ENCODE measurements at places on chromosomes 4 and X.

DNA sequence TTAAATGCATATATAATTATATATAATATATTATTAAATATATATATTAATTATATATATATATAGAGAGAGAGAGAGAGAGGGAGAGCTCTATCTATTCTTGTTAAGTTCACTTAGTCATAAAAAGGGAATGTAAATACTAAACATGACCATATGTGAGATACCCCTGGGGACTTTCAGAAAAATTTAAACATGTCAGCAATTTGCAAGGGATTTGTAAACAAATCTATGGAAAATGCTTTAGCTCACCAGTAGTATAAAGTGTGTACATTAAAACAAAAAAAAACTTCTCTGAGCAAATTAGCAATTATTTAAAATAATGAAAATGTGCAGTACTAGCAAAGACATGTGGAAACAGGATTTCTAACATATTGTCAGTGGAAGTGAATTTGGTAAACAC is 1755.5 kb downstream of the PCDH19 start:
- DNase-seq = no peak

DNA sequence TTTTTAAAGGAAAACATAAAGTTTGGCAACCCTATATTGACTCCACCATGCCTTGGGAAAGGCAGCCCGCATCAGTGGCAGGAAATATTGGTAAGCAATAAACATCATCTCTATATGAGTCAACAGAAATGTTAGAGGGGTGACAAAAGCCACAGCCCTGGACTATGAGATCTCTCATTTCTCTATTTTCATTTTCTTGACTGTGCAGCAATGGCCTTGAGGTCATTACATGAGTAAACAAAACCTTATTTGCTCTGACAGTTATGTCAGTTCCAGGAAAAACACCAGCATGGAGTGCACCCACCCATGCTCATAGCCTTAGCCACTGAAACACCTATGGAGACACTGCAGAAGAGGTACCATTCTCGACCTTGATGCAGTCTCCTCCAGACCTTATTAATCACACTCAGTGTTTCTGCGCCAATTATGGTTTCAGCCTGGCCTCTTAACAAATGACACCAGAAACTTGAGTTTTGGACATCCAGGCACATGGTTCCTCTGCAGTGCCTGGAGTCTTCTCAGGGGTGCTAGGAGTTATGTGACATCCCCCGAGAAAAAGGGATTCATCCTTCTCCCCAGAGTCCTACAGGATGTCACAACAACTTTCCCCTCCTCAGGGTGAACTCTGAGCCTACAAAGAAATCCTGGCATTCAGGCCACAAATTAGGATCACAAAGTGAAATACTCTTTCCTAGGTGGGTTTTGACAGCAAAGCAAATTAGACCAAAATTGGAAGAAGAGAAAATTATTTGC is 16.0 kb upstream of the HPGD start:
- no peak for DNase-seq

GRCh38 chr4:88418411-88418810 is 38.5 kb upstream of the HERC5 start:
- no peak for DNase-seq

DNA sequence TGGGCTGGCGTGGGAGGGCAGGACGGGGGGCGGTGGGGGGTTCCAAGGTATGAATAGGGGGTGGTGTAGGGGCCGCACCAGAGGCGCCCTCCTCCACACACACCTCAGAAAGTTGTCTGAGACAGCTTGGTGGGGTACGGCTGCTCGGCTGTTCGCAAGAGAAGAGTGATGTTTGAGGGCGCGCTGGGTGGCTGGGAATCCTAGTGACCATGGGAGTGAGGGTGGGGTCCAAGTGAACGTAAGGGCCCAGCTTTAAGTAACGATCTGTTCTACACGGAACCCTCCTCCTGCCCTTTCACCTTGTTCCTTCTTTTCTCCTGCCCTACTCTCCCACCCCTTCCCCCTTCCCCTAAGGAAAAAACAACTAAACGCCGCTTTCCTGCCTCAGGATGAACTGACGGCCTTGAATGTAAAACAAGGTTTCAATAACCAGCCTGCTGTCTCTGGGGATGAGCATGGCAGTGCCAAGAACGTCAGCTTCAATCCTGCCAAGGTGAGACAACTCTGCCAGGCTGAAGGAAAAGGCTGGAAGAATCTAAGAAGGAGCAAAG is 664 bp downstream of the MED12 start:
- DNase-seq = no peak

DNA sequence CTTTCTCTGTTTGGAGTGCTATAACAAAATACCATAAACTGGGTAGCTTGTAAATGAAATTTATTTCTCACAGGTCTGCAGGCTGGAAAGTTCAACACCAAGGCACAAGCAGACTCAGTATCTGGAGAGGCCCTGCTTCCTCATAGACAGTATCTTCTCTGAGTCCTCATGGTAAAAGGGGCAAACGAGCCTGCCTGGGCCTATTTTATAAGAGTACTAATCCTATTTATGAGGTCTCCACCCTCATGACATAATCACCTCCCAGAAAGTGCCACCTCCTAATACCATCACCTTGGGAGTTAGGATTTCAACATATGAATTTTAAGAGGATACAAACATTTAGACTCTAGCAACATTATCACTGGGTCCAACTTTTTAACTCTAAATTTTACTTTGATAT is 200.3 kb downstream of the STPG2 start:
- DNase-seq = no peak

GRCh38 chr4:134024251-134024650 is 177.3 kb downstream of the PABPC4L start:
- DNase-seq = no peak

DNA sequence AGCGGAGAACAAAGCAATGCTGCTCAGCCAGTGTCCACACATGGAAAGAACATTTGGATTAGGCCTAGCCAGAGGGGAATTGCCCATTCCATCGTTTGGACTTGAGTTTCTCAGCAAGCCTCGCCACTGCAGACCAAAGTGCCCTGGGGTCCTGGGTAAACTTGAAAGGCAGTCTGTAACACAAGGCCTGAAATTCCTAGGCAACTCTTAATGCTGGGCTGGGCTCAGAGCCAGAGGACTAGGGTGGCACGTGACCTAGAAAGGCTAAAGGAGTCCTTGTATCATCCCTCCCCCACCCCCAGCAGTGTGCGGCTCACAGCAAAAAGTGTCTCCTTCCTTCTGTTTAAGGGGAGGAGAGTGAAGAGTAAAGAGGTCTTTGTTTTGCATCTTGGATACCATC is 210.4 kb upstream of the ARX start:
- DNase-seq = no peak

DNA sequence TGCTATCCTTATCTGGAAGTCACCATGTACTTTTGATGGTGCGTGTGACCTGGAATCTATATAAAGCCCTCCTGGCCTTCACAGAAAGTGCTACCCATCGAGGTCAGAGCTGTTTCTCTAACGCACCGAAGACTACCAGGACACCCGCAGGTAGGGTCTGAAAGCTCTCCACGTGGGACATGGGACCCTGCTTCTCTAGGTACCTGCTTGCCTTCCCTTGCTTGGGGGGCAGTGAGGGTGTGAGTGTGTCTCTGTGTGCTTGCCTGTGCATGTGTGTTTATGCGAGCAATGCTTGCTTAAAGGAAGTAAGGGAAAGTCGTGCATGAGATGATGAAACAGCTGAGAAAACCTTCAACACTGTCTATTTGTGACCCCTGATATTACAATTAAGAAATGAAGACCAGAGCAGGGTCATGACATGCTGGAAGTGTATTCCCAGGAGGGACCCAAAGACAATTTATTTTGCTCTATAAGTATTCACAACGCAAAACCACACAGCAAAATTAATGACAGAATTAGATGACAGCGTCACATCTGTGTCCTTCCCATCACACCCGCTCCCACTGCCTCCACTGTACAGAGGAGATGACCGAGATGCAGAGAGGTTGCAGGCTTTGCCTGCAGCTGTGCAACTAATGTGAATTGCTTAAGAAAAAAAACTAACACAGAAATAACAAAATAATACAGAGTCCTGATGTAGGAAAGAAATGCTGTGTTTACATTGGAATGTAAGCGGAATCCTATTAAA is 76.4 kb upstream of the HELT start:
- DNase-seq = no peak

DNA sequence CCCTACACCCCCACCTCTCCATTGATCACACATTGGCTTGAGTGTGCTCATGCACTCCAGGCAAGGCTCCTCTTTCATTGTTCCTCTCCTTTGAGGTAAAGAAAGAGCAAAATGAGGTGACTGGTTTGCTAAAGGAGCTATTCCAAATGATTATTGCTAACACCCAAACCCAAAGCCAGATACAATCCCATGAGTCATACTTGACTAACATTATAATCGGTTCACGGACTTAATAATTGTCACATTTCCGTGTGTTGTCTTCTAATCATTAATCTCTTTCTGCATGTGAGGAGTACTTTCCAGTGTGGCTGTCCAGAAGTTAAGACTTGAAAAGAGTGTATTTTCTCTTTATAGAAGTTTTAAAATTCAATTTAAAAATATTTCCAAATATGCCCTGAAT is 174.3 kb upstream of the SFRP2 start:
- no peak for DNase-seq

- DNase-seq = no peak
These were observed 340.9 kb upstream of the FGF13 start for GRCh38 chrX:139052461-139052860.

DNA sequence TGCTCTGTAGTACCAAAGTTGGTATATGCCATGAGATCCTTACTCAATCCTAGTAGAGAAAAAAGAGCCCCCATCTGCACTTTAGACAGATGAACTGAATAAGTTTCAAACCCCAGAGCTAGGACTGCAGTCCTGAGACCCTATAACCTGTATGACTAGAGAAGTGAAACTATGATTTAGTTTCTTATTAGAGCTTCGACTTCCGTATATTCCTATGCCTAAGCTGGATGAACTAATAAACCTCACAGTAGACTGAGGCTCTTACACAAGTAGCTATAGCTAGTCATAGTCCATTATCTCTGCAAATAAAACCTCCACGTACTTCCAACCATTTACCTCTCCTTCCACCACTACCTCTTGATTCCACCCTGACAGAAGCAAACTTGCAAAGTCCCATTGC is 6.3 kb upstream of the OTUD4 start:
- DNase-seq = peak; percentile 24

- DNase-seq = no peak
These were observed 25.5 kb upstream of the FAM120C start for GRCh38 chrX:54208531-54208930.

- no peak for DNase-seq
These were observed 2.6 kb downstream of the ARHGAP24 start for GRCh38 chr4:85477534-85477933.

DNA sequence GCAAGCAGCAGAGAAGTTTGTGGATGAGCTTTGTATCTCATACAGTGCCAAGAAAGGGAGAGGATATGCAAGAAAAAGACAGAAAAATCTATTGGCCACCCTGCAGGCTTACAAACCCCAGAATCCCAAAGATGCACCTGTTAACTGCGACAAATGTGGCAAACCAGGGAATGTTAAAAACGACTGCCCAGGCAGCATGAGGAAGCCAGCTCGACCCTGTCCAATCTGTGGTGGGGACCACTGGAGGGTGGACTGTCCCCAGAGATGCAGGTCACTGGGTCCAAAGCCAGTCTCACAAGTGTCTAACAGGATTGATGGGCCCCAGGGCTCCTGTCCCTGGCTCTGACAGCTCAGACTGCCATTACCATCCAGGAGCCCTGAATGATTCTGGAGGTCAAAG is 12.9 kb upstream of the COL25A1 start:
- no peak for DNase-seq

GRCh38 chrX:156008915-156009314 is 11.4 kb downstream of the IL9R start:
- no peak for DNase-seq

DNA sequence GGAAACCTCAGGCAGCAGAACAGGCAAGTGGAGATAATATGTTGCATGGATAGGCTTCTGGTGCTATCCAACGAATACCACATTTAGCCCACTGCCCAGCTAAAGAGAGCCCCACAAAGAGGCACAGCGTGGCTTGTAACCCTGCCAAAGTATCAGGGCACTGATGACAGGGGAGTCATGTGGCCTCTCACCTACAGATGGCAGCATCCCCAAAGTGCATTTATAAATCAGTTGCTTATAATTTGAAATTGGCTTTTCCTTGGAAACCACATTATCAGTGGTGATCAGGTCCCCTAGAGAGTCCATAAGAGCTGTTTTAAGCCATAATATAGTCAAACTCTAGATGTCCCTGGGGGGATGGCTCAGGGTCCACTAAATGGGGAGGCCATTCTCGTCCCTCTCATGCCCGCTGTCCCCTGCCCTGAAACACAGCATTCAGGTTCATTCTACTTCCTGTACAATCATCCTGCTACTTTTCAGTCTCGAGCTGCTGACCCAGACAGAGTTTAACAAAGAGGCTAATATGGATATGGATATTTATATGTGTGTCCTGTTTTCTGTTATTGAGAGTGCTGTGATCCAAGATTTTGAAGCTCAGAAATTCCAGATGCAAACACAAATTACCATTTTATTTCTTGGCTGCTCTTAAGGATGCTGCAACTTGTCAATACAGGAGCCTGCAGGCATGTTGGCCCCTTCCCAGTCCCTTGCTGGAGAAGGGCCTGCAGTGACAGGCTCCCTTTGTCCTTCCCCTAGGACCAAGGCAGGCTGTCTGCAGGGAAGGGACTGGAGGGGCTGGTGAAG is 28.5 kb downstream of the SRPX start:
- DNase-seq = no peak

DNA sequence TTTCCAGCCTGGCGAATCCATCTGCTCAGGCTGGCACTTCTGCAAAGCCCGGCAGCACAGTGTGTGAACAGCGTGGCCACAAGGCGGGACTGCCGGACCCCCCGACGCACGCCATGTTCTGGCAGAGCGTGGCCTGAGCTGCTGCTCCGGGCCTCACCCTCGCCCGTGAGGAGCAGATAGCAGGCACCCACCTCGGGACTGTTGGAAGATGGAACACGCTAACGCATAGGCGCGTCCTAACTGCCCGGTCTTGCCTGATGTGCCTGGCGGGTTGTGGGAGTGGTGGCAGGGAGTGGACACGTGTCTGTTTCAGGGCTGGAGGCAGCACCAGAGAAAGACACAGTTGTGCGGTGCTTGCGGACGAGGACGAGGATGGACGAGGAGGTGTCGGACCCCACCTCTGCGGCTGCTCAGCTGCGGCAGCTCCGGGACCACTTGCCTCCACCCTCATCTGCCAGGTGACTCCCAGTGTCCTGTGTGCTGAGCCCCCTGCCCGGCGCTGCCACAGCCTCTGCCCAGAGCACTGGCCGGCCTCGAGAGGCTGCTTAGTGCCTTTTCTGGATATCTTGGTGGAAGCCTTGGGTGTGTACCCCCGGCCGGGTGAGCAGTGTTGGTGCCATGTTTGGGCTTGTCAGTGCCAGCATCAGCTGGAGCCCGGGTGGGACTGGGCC is 28.2 kb downstream of the UVSSA start:
- DNase-seq = no peak

- no peak for DNase-seq
These were observed 16.9 kb downstream of the RASSF6 start for GRCh38 chr4:73603271-73603710.

DNA sequence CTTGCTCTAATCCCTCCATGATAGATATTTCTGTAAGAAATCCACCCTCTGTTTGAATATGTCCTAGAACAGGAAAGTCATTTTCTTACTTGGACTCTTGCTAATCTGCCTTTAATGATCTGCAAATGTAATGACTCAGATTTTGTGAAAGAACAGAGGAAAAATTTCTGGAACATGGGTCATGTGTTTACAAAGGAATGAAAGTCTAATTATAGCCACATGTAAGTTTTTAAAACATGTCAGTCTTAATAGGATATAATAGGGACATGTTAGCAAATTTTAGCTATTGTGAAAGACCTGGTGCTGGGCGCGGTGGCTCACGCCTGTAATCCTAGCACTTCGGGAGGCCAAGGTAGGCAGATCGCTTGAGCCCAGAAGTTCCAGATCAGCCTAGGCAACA is 47.6 kb downstream of the GRK4 start:
- DNase-seq = no peak

GRCh38 chrX:2705046-2705832 is 14.1 kb downstream of the CD99 start:
- DNase-seq = no peak

All from SIG-M5 (cell line).